Stomach (tissue), 19 donors: ENCODE measurements at places on chromosomes 2 and 18. TPM values are rescaled to one million over a fixed set of nuclear protein-coding genes. Genes with fewer than 3 reads are reported as not detected.

The KLHL29 gene
- under 0.01 TPM for total RNA-seq

The GNLY gene
- total RNA-seq = not detected

The PCARE gene
- total RNA-seq = 2.9 TPM

The SERPINB7 gene
- total RNA-seq = not detected

The CFAP210 gene
- 0.37 TPM for total RNA-seq

The SNED1 gene
- 106 TPM for total RNA-seq

The PREB gene
- 29.4 TPM for total RNA-seq

The CFC1 gene
- not detected for total RNA-seq

The ATP6V1C2 gene
- total RNA-seq = 143 TPM

GRCh38 chr2:152227969-152228592, 52.5 kb upstream of the STAM2 start:
- no peak overlapping the region for H3K4me3 ChIP-seq
- H3K4me1 ChIP-seq = peaks cover 13% of the 10 kb centered on the region
- H3K36me3 ChIP-seq = no peaks in the 10 kb centered on the region
- H3K27ac ChIP-seq = no peak overlapping the region
- H3K27me3 ChIP-seq = no peaks in the 10 kb centered on the region

DNA sequence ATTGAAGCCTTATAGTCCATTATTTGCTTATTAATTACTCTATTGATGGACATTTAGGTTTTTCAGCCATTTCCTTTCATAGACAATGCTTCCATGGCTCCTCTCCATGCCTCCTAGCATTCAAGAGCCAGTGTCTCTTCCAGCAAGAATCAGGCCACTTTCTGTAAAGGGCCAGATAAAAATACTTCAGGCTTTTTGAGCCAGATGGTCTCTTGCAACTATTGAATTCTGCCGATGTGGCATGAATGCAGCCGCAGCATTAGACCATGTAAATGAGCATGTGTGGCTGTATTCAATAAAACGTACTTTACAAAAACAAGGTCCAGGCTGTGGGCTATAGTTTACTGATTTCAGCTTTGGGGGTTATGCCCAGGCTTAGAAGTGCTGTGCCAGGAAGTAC, 38.5 kb downstream of the TRAF3IP1 start:
- peaks cover 12% of the 10 kb centered on the region for H3K36me3 ChIP-seq
- no peak overlapping the region for H3K4me3 ChIP-seq
- H3K27ac ChIP-seq = no peak overlapping the region
- no peak for DNase-seq

- H3K4me1 ChIP-seq = no peaks in the 10 kb centered on the region
- H3K4me3 ChIP-seq = no peak overlapping the region
- no peaks in the 10 kb centered on the region for H3K27me3 ChIP-seq
- DNase-seq = no peak
Measured at GRCh38 chr2:98634406-98635092, 26.2 kb downstream of the UNC50 start.

- H3K36me3 ChIP-seq = no peaks in the 10 kb centered on the region
- no peak for DNase-seq
- peaks cover 11% of the 10 kb centered on the region for H3K4me1 ChIP-seq
- H3K27ac ChIP-seq = no peak overlapping the region
- H3K4me3 ChIP-seq = no peak overlapping the region
- no peaks in the 10 kb centered on the region for H3K27me3 ChIP-seq
Measured at GRCh38 chr2:210557721-210558120, 1.3 kb downstream of the CPS1 start.

- no peaks in the 10 kb centered on the region for H3K27me3 ChIP-seq
Measured at GRCh38 chr2:101160454-101160853, 9.3 kb upstream of the TBC1D8 start.

DNA sequence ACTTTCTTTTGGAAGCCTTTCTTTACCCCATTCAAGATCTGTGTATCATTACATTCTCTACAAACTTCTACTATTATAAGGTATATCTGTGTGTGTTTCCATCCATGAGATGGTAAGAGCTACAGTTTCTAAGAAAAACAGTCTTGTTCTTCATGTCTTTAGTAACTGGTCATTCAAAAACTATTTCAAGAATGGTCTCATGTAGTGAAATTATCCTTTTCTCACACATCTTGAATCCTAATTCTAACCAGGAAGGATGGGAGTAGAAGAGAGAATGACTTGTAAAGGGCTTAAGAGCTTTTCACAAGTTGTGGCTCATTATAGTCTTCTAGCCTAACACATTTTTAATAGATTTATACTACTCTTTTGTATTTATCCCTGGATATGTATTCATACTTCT, 47.3 kb downstream of the ROCK1 start:
- H3K36me3 ChIP-seq = no peaks in the 10 kb centered on the region
- no peaks in the 10 kb centered on the region for H3K27me3 ChIP-seq
- DNase-seq = no peak
- H3K4me1 ChIP-seq = peaks cover 12% of the 10 kb centered on the region
- H3K27ac ChIP-seq = no peak overlapping the region
